ENCODE measurements at places on chromosomes 7 and 10.

GRCh38 chr10:15461353-15462108, 90.4 kb upstream of the FAM171A1 start:
- no peak for DNase-seq

- DNase-seq = no peak
Observed at GRCh38 chr7:152733286-152733934, 26.1 kb upstream of the ACTR3B start.

DNA sequence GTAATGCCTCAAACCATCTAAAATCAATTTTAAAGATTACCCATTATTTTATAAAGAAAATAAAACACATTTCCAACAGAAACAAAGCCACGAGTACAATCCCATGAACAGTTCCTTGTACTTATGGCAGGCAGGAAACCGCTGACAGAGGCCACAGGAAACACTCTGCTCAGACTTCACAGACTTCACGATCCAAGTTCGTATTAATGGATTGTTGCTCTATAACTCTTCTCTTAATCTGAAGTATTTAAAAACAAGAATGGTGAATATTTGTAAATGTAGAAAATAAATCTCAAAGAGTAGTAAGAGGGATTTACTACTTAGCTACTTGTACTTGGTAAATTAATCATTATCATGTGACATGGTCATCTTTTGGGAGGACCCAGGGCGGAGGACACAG, 78.3 kb downstream of the SNX10 start:
- no peak for DNase-seq

DNA sequence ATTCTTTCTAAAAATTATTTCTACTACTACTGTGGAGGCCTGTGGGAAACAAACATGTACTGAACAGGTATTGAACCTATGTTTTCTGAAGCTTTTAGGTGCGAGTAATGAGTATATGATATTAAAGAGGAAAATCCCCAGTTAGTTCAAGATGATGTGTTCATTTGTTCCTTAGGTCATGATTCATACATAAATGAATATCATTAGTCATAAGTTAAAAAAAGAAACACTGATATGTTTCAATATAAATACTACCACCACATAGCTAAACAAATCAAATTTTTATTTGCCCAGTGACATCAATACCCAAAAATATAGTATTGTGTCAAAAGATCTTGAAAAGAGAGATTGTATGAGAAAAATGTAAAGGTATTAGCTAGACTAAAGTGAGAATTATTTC, 210.7 kb upstream of the GNAI1 start:
- no peak for DNase-seq

DNA sequence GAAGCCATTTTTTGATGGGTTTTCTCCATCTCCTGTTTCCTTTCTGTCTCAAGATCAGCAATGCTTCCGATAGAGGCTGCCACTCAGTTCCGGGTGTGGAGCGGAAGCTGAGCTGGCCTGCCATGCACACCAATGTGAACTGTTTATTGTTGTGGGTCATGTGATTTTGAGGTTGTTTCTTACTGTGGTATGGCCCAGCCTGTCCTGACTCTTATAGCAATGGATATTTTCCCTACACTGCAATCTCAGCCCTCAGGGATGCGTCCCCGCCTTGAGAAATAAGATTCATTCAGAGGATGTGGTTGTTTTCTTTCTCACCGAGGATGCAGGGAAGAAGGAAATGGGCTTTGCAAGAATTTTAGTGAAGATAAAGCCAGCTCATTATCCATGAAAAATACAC, 134.7 kb downstream of the PFKFB3 start:
- no peak for DNase-seq

- DNase-seq = no peak
Observed at GRCh38 chr7:149685455-149685854, 87.9 kb downstream of the ZNF467 start.

GRCh38 chr10:106973716-106974115, 190.8 kb downstream of the SORCS1 start:
- DNase-seq = no peak

DNA sequence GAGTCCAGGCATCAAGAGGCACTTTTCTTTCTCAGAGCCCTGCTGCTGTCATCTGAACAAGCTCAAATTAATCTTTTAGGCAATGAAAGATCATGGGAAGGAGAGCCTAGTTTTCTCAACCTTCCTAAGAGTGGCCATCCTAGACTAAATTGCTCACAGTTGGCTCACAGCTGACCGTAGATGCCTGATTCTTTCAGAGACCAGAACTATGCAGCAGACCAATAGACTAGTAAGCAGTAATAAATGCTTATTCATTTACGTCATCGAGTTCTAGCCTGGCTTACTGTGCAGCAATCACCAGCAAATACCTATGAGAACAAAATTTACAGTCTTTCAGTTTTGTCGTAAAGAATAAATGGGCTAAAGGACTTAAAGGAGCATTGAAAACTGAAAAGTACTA, 602.9 kb upstream of the GHITM start:
- DNase-seq = no peak

DNA sequence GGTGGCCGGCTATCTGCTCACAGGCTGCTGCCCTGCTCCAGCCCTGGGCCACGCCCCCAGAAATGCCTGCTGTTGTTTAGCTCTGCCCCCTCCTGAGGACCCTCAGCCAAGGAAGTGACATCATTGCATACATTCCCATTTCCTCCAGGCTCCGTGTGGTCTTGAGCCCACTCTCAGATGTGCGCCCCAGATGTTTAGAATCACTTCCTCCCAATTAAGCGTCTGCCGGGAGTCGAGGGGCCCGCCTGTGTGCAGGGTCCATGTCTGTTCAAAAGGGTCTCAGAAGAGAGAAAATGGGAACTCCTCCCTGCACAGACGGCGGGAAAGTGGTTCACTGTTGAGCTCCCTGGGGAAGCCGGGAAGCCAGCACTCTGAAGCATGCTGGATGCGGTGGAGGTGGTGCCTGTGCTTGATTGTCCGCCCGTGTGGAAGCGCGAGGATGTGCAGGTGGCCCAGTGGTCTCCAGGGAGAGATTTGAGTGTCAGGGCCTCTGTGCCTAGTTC, 116.9 kb upstream of the PPIF start:
- DNase-seq = no peak

DNA sequence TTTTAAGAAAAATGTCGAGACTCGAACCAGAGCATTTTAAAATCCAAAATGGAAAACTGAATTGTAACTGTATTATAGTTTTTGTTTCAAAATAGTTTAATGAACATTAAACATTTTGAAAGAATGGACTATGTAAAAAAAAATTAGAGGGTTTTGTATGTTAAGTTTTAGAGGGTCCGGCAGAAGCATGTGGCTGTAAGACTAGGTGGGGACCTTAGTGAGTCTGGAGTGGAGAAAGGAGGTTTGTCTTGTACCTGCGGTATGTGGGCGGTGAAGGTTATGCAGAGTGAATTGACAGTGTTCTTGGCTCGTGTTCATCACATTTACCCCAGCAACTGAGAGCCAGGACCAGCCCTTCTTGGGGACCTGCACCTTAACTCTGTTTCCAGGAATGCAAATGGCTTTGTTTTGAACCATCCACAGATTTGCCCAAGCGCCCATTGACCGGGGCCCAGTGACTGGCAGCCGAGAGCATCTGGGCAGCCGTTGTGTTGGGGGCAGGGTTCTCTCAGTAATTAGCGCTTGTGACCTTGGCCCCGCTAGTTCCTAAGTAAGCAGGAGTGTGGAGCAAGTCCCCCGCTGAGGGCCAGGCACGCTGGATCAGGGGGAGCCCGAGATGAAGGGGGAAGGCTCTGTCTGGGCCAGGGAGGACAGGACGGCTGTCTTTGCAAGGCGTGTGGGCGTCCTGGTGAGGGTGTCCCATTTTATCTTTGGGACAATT, 1.4 kb upstream of the KLF6 start:
- DNase-seq = peak; percentile 27

DNA sequence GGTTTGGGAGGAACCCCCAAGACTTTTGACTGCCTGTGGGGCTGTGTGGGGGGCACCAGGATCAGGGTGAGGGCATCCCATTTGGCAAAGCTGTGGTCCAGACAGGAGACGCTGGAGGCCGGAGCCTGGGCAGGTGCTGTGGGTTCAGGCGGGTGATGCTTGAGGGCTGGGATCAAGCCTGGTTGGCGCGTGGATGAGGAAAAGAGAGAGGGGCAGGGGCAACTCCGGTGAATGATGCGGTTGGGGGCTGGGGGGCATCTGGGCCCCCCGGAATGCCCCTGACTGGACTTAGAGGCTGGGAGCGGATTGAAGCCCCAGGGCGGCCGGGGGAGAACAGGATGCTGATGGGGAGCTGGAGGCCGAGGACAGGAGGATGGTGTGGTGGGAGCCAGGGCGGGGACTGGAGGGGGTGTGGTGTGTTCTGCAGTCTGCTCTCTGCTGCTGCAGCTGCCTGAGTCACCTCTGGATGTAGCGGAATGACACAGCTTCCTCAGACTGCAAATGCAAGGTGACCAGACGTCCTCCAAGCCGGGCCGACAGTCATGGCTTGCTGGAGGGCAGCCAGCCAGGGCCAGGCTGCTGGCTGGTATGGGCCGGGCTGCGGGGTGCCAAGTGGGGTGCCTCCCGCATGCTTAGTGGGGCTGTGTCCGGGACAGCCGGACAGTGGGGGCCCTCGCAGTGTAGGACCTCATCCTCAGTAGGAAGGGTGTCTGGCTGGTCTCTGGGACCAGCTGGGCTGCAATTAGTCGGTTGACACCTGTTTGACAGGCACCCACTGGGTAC, 3.2 kb downstream of the MAFK start:
- peak; percentile 69 for DNase-seq

DNA sequence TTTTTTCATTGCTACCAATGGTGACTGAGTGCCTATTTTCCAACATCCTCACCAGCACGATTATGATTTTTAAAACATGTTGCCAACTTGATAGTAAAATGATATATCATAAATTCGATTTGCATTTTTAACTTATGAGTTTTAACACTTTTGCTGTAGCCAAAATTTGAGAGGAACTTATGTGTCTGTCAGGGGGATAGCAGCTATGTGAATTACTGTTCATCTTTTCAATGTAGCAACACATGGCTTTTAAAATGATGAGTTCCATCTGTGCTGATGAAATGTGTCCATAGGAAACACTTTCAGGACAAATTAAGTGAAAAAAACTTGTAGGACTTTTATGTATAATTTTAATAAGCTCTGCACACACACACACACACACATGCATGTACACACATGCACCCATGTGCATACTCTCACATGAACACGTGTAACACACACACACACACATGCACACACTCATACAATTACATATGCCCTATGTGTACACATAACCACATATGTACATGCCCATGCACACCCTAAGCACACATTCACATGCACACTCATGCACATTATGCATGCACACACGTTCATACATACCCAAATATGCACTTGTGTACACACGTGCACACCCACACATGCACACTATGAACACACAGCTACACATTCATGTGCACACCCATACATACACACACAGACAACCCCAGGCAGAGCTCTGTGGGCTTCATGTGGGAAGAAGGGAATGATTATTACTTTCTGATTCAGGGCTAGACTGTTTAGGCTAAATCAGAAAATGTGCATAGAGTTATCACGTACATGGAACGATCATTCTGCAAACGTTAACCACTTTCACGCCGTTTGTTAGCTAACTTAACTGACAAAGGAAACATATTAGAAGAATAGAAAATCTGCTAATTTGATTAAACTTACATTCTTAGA, 68.9 kb downstream of the C10orf143 start:
- no peak for DNase-seq

DNA sequence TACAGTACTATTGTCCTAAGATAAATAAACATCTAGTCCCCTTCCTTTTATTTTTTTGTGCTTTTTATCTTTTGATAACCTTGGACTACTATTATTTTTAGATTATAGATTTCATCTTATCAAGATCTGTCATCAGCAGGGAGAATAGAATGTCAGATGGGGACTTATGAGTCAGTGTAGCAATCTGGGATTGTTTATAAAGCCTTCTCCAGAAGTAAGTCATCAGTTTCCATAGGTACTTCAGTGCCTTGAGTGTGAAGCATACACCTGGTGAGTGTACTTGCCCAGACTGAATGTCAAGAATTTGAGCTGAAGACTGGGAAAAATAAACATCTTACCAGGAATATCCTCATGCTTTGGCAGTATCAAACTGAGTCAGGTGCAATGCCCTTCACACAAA, 2.1 kb downstream of the CASD1 start:
- DNase-seq = no peak

- no peak for DNase-seq
Observed at GRCh38 chr10:62582804-62583208, 208.6 kb downstream of the ZNF365 start.

- no peak for DNase-seq
Observed at GRCh38 chr10:89283025-89283935, 18.6 kb upstream of the IFIT2 start.

DNA sequence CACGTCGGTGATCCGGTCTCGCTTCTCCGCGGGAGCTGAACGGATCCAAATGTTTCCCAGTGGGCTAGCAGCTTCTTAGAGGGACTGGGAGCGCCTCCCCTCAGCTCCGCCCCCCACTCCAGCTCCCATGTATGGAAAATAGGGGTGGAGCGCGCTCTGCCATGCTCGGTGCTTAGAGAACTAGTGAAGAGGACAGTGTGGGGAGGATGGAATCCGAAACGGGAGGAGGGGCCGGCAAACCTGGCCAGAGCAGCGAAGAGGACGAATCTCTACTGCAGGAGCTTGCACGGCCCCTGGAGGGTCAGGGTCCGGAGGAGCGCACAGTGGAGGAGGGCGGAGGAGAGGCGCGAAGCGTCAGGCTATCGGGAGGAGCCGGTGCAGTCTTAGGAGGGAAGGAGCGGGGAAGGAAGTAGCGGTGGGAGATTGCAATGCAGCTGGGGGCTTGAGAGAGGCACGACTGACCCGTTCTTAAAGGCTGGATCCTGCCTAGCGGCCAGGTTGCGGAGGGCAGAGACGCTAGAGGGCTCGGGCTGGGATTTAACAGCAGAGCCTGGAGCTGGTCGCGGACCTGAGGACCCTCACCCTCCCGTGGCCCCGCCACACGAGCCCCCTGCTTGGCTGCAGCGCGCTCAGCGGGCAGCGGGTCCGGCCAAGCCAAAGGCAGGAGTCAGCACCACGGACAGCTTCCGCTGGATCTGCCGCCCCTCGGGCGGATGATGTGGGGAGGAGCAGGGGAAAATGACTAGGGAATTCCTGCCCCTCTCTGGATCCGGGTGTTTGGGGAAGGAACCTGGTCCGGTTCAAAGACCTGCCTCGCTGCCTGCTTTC, at the start of gene PRLHR:
Gene PRLHR, minus strand, starts transcription at position 51 of the 828 bp plus-strand sequence. CDS start 404 bp downstream, outside the sequence.
- peak; percentile 11 for DNase-seq

DNA sequence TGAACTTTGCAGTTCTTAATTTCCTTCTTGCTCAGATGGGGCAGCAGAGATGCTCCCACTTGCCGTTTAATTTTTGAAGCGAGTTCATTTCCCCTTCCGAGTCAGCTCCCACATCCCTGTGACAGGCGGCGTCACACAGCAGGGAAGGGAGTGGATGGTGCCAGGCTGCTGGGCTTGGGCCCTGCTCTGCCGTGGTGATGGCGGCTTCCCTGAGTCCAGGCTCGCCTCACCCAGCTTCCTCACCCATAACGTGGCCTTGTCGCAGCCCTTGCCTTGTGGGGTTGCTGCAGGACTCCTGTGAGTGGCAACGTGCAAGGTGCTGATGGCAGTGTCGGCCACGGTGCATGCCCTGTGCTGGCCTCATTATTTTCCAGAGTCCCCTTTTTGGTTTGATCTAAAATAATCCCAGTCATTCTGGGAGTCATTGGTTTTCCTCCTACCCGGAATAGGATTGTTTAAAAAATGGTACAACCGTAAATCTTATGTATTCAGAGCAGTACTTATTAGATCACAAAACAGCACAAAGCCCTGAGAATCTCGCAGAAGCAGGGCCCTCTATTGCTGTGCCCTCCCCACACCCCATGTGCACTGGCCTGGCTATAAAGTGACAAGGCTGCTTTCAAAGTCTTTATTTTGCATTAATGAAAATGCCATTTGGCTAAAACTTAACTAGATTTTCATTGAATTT, 260.1 kb downstream of the WDR37 start:
- no peak for DNase-seq

- DNase-seq = peak; percentile 25
Observed at GRCh38 chr10:323651-324293, 188.5 kb downstream of the ZMYND11 start.

- no peak for DNase-seq
Observed at GRCh38 chr10:28496481-28496961, 36.4 kb upstream of the WAC start.
